A549 treated with Mapracorat at 1 μM for 4 hours (cell line): ENCODE measurements at places on chromosomes 4 and X. TPM values are rescaled to one million over a fixed set of nuclear protein-coding genes. Genes with fewer than 3 reads are reported as not detected.

ERVMER34-1 gene
- total RNA-seq, result 0.41 to 0.60 TPM (median 0.49 TPM) in 5 replicates

CENPVL3 gene
- total RNA-seq, result 0.08 to 0.22 TPM (median 0.21 TPM) in 5 replicates

TIGD4 gene
- total RNA-seq, result 0.15 to 0.23 TPM (median 0.20 TPM) in 4 of 5 replicates, not detected in the other

SSX4 gene
- total RNA-seq, result not detected in 5 replicates

SH3BGRL gene
- total RNA-seq, result 43.7 to 52.4 TPM (median 45.0 TPM) in 5 replicates
